ENCODE measurements at places on chromosomes 7 and 10. TPM values are rescaled to one million over a fixed set of nuclear protein-coding genes. Genes with fewer than 3 reads are reported as not detected.

SEMA3E gene
- not detected for total RNA-seq

ATP5F1C gene
- 126 TPM for total RNA-seq

NRF1 gene
- 23.7 TPM for total RNA-seq

CRTAC1 gene
- not detected for total RNA-seq

TMEM139 gene
- not detected for total RNA-seq

FAM237B gene
- not detected for total RNA-seq

HECTD2 gene
- 1.1 TPM for total RNA-seq

CDK1 gene
- total RNA-seq = 1.6 TPM

FAM20C gene
- 2.7 TPM for total RNA-seq

NUTM2E gene
- under 0.01 TPM for total RNA-seq

NME8 gene
- 0.27 TPM for total RNA-seq

DNA sequence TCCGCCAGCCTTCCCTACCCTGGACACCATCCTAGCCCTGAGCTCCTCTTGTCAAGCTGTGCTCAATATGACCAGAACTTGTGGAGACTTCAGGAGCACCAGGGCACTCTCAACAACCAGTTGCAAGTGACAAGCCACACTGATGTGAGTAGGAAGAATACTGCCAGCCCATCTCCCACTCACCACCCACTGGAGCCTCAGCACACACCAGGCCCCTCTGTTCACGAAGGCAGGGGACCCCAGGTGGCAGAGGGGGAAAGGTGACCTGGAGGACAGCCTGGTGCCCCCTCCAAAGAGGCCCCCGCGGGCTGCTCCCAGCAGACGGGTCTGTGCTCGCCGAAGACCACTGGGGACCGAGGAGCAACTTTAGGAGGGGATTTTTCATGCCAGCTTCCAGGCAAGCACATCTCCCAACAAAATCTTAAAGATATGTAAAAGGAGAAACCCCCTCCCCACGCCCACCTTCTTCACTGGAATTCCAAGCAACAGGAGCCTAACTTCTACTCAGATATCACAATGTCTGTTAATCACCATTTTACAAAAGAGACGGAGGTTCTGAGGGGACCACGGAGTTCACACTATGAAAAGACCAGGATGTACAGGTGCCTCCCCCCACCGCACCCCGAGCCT is 1.0 kb downstream of the MMD2 start:
- DNase-seq = peak; percentile 7

GRCh38 chr7:114021135-114021534 is 102.3 kb upstream of the PPP1R3A start:
- DNase-seq = no peak

DNA sequence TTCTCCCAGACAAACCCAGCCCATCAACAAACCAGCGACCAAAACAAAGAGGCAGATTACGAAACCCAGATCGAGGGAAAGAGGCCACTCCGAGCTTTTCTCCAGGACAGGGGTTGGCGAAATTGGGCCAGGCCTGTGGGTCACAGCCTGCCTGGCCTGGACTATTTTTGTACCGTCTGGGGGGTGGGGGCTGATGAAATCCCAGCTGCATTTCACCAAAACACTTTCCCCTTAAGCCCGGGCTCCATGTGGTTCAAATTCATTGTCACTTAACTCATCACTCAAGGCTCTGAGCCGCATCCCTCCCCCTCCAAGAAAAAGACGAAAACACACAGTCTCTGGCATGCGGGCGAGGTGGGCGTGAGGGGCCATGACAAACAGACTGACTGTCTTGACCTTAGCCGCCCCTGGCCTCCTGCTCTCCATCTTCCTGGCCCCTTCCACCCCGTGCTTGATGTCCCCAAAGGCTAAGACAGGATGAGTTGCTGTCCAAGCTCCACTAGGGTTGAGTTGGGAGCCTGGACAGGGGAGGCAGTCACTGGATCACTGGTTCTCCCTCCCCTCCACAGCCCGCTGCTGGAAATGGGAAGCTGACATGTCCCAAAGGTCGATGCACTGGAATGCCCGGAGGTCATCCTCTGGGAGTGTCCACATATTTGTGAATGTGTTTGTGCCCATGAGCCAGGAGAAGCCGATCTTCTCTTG is 19.2 kb downstream of the TMEM270 start:
- DNase-seq = no peak

DNA sequence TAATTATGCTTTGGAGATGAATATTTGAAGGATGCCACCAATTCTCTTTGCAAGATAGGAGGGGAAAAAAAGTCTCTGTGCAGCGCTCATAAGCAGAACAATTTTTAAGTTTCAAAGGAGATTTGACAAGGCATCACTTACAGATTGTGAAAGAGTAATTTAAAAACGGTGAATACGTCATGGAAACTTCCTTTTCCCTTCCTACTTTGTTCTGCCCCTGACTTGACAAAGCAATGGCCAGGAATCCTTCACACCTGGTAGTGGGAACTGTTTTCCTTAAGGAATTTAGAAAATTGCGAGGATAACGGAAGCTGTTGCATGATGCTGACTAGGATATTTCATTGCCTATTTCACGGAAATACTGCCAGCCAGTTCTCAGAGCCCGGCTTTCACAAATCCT is 16.7 kb downstream of the FAM107B start:
- no peak for DNase-seq

- no peak for DNase-seq
These were observed 238.9 kb downstream of the CACNA2D1 start for GRCh38 chr7:82204694-82205093.

DNA sequence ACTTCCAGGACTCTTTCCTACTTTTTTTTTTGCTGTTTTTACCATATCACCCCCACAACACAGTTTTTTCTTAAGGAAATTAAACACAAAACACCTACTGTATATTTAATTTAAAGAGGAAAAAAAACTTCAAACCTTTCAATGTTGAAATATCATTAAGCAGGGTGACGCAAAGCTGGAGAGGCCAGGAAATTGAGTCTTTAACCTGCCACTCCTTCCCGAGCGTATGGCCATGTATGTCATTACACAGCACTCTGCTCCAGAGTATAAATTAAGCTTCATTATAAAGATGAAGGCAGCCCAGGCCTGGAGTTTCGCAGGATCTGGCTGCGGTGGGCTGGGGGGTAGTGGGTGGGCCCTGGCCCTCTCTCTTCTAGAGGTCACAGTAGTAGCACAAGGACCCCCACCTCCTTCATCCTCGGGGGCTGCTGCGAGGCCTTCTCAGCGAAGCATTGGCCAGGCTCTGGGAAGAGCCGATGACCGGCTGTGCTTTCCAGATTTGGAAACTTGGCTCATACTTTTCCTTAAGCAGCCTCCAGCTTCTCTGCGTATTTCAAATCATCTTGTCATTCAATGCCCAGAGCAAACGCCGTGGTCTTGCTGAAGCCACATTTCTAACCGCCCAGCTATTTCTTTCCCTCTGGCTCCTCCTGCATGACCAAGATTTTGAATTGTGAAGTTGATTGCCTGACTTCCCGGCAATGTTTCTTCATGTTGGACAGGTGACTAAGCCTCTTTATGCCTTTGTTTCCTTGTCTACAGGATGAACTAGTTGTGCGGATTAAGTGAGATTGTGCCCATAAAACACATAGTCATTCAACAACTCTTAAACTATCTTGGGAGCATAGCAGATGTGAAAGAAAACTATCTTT is 765.1 kb downstream of the SUGCT start:
- DNase-seq = no peak

GRCh38 chr10:113047605-113047962 is 97.5 kb downstream of the TCF7L2 start:
- no peak for DNase-seq

- DNase-seq = no peak
These were observed 845.9 kb downstream of the TYW1 start for GRCh38 chr7:67842571-67842970.

- no peak for DNase-seq
These were observed 110.6 kb upstream of the ZNF746 start for GRCh38 chr7:149608168-149608567.

DNA sequence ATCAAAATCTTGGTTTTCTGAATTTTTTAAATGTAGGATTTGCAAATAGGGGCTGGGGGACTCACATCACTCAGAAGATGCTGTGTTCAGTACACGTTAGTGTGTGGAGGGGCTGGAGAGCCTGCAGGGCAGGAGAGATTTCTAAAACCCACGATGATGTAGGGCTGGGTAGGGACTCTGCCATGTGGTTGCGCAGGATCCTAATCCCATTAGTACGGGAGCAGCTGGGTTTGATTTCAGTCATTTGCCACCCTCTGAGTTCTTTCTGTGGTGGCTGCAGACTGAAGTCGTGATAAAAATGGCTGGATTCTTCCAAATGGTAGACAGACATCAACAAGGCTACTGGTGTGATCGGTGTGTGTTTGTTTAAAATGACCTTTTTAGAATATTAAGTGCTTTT is 14.2 kb upstream of the GET4 start:
- no peak for DNase-seq

- no peak for DNase-seq
These were observed 101.5 kb downstream of the CHCHD3 start for GRCh38 chr7:132980402-132980801.

DNA sequence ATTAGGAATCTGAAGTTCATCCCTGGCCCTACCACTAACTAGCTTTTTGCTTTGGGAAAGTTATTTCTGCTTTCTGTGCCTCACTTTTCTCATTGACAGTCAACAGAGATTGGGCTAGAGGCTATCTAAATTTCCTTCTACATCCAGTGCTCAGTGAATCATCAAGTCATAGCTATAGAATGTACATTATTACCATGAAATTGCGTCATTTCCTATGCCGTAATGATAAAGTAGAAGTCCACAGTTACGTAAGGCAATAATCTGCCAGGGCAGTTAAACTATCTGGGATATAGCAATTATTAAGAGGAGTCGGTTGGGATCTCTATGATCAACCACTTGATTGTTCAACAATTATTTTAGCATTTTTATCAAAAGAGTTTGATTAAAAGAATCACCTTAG is 64.4 kb downstream of the ITGB8 start:
- DNase-seq = no peak

DNA sequence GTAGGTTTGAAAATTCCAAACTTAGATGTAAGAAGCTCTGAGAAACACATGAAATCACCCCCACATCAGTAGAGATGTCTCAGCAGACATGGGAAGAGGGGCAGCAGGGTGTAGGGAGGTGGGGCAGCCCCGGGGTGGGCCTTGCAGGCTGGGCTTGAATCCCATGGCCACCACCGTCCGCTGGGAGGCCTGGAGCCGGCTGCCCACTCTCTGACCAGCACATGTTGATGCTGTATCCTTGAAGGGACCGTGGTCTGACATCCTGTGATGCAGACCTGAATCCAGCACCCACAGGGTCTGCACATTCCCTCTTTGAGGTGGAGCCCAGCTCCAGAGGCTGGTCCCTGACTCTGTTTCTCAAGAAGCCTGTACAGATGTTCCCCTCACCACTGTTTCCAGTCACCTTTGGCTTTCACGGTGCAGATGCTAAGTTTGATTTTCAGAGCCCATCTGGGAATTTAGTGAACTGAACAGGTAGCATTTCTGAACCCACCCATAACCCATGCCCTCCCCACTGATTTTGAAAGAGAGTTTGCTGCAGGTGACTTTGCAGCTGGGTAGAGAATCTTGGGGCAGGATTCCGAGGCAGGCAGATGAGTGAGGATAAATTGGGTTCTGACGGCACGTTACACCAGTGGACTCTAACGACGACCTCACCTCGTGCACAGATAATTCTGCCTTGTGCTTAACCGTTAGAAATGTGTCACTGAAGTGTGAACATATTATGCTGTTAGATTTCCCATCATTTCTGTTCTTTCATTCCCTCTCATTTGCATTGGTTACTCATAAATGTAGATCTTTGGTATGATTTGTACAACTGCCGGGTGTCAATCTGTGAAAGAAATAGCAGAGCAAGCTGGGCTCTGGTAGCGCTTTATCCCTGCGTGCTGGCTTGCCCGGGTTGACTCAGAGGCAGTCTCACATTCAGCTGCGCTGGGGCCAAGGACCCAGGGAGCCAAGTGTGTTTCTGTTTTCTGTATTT is 45.7 kb downstream of the IKZF1 start:
- no peak for DNase-seq

GRCh38 chr7:44740055-44740454 is 8.6 kb upstream of the ZMIZ2 start:
- DNase-seq = no peak

DNA sequence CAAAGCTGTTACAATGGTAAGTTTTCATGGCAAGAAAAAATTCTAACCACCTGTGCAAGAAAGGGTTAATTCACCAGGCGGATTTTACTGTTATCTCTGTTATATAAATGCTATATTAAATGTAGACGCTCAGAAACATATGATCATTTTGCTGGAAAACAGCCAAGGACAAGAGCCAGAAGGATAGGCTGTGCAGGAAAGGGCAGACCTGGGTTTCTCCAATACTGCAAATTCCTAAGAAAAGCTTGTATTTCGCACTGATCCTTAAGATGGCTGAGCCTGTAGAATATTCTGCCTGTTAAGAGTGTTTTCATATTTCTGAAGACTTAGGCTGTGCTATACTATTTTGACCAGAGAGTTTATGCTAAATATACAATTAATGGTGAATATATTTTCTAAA is 564.1 kb upstream of the KCND2 start:
- no peak for DNase-seq

DNA sequence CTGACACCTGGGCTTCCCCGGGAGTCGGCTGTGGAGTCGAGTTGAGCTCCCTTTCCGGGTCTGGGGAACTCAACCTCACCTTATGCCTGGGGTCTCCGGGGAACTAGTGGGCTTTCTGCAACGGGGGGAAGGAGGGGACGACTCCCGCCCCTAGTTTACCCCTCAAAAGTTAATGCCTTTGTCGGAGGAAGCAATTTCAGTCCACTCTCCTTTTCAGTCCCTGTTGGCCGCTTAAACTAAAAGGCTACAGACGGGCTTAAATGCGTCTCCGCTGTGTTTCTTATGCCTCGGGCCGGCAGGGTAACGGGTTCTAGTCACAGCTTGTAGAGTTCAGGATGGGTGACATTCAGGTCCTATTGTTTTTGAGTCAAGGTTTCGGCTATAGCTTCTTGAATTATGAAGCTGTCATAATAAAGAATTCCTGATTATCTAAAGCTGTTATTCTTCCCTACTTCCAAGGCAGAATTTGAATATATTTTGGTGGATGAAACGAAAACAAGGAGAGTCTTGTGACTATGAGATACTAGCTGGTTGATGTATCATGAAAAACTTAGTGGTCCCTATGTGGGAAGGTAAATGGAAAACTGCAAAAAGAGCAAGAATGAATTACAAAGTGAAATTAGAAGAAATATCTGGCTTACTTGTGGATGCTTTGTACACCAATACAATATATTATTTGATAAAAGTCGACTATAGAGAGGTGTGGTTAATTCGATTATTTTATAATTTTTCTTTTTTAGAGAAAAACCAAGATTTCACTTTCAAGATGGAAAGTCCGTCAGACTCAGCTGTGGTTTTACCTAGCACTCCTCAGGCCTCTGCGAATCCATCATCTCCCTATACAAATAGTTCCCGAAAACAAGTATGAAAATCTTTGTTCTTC is 495 bp downstream of the SFR1 start:
- DNase-seq = no peak

DNA sequence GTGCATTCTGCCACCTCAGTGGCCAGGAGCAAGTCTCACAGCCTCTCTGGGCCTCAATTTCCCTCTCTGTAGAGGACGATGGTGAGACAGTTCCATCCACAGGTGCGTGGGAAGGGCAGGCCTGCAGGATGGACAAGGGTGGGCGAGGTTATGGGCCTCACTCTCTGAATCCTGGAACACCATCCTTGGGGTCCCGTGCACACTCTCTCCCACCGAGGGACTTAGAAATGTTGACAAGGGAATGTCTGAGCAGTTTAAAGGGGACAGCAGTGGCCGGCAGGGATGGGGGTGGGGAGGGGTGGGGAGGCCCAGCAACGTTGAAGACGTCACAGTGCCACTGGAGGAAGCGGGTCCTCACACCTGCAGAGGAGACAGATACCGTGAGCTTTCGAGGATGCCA is 111.5 kb downstream of the FOXL3 start:
- DNase-seq = no peak

GRCh38 chr7:96388620-96389383 is 66.9 kb upstream of the SLC25A13 start:
- DNase-seq = no peak

- peak; percentile 45 for DNase-seq
These were observed 99.0 kb downstream of the AOAH start for GRCh38 chr7:36625247-36625646.
